GM23338 (cell line): ENCODE measurements at places on chromosomes 1 and 21. TPM values are rescaled to one million over a fixed set of nuclear protein-coding genes. Genes with fewer than 3 reads are reported as not detected.
A peak's percentile ranks its signal among the peaks of the same experiment; 100 is the strongest.

GOLT1A gene
- 3.0 and 7.0 TPM in 2 replicates for total RNA-seq

DNA sequence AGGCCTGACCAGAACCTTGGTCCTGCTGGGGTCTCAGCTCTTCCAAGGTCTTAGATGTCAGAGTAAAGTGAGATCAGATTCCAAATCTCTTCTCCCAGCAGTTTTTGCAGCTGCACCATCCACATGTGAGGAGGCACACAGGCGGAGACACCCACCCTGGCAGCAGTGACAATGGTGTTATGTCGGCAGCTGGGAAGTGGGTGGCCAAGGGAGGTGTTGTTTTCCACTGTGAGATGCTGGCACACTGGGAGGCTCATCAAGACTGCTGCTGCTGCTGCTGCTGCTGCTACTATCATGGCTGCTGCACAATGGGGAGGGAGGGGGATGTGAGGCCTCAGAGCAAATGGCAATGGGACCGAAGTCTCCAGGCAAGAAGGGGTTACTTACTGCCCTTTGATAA, 23.6 kb downstream of the CAMK2N1 start:
- no peak for DNase-seq

SFN gene
- total RNA-seq, result 2.6 and 4.1 TPM in 2 replicates

CSF1 gene
- total RNA-seq, result 3.5 and 6.3 TPM in 2 replicates

- DNase-seq, result peak; percentile 51
Measured at GRCh38 chr1:204453141-204453772, 41.3 kb downstream of the PIK3C2B start.

OR14K1 gene
- total RNA-seq, result 0.31 TPM in 1 of 2 replicates, not detected in the other

DNA sequence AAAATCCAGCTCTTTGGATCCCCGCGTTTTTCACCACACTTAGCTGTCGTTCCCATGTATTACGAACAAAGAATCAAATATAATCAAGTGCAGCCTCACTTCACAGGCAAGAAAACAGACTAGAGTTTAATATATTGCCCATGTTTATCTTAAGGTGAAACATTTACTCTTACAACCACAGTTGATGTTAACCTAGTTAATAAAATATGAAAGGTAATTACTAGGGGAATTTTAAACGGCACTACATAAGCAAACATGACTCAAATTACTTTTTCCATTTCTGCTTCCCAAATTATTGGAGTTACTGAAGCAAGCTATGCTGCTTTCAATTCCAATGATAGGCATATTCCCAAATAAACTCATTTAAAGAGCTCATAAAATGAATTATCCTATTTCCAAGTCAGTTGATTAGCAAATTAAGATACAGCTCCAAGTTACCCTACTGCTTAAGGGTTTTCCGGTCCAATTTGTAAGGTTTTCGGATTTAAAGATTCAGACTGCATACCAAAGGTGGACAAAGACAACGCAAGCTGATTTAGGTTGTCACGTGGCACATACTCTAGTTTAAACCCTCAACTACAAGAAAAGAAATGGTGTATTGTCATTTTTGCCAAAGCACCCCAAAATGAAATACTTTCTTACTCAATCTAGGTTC, 5.9 kb downstream of the COX20 start:
- DNase-seq, result no peak

- DNase-seq, result no peak
Measured at GRCh38 chr1:17892851-17893250, 137.7 kb downstream of the ACTL8 start.

- DNase-seq, result peak; percentile 99
Measured at GRCh38 chr1:155277902-155278688, 832 bp downstream of the HCN3 start.

GRCh38 chr1:67674260-67675011, 10.6 kb upstream of the GADD45A start:
- DNase-seq, result peak; percentile 31

DNA sequence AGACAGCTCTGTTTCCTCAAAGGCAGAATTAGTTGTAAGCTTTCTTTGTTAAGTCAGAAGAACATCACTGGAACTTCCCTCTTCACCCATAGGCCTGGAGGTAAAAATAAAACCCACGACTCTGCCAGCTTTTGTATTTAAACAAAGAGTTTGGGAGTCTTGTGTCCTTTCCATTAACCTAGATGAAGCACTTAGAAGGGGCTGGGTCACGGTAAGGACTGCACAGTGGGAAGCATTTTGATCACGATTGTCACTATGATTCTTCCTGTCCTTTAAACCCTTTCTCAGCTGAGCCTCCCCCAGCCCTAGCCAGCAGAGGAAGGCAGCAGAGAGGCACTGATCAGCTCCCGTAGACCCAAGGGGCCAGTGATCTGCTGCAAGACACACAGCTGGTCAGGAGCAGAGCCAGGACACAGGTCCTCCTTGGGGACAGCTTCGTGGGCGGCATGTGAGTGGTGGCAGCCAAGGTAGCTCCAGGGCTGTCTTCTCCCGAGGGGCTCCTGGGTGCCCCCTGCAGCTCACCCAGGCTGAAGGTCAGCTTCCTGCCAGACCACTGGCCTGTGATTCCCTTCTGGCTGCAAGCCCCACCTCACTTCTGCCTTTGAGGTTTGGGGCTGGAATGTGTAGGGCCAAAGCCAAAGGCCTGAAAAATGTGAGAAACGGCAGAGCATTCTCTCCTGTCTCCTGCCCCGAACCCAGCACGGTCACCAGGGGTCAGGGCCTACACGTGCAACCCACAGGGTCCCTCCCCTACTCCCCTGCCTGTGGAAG, 4.0 kb upstream of the LAPTM5 start:
- DNase-seq, result no peak

MECR gene
- 14.3 and 25.7 TPM in 2 replicates for total RNA-seq

- DNase-seq, result peak; percentile 54
Measured at GRCh38 chr1:20404466-20404865, 81.5 kb downstream of the CAMK2N1 start.

DNA sequence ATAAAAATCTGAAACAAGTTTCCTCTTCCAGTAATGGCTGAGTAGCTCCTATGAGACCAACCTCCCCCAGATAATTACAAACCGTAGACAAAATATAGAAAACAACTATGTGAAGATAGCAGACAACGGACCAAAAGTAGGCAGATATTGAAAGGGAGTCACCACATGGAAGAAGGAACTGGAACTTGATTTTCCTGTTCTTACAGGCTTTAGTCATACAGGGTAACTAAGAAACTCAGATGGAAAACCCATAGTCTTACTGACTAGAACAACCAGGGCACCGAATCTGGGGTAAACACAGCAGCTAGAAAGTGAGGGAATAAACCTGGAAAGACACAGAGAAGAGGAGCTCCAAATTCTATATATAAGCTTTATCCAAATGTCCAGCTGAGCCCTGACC, 26.0 kb downstream of the LMX1A start:
- no peak for DNase-seq

GRCh38 chr1:213231795-213232231, 180.8 kb downstream of the RPS6KC1 start:
- peak; percentile 79 for DNase-seq

DNA sequence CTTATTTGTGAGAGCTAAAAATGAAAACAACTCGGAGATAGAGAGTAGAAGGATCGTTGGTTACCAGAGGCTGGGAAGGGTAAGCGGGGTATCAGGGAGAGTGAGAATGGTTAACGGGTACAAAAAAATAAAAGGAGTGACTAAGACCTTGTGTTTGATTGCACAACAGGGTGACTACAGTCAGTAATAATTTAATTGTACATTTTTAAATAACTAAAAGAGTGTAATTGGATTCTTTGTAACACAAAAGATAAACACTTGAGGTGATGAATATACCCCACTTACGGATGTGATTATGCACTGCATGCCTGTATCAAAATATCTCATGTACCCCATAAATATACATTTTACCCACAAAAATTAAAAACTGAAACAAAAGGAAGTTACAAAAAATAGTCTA, 29.4 kb downstream of the FOXJ3 start:
- no peak for DNase-seq

DNA sequence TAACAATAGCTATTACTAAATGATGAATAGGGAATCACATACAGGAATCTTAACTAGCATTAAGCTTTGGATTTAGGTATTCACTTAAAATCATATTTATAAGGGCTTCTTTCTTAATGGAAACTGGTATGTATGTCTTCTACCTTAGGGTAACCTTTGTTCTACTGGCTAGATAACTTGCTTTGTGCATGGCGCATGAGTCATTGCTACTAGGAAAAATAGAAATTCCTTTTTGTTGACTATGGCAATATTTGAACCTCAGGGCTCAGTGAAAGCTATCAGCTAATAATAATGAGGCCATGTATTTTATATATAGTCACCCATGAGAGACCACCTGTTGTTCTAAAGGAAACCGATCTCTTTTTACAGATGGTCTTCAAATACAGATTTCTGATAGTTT, 72.5 kb downstream of the RPS6KC1 start:
- no peak for DNase-seq

- no peak for DNase-seq
Measured at GRCh38 chr1:193417403-193417802, 231.0 kb upstream of the B3GALT2 start.

GRCh38 chr1:70675737-70676156, 264.7 kb downstream of the CTH start:
- peak; percentile 79 for DNase-seq

DNA sequence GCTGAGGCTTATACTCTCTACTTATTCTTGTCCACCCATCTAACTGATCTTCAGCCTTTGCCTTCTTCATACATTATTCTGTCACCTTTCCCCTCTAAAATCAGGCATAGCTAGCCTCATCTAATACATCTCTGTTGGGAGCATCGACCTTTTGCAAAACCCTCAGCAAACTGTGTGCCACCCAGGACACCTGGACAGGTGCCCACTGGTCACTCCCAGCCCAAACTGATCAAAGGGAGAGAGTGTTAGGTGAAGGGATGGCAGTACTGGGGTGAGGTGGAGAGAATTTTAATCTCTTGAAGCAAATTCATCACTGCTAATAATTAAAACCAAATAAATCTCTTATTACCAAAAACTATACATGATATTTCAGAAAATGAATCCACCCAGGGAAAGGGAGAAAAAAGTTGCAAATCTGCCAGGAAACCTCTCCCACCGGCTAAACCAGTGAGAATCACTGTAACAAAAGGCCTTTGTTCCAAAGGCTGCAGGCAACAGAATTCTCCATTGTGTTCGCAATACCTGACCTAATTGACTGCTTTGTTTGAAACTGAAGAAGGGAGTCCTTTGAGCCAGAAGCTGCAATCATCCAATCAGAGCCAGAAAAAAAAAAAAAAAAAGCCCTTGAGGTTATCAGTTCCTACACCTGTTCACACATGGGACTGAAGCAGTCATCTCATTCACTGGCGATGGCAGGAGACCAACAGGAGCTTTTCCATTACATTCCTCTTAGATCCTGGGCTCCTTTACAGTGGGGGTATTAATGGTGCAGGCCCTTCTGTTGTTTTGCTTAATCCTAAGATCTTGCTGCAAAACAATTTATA, 172.6 kb downstream of the APP start:
- peak; percentile 97 for DNase-seq

DNA sequence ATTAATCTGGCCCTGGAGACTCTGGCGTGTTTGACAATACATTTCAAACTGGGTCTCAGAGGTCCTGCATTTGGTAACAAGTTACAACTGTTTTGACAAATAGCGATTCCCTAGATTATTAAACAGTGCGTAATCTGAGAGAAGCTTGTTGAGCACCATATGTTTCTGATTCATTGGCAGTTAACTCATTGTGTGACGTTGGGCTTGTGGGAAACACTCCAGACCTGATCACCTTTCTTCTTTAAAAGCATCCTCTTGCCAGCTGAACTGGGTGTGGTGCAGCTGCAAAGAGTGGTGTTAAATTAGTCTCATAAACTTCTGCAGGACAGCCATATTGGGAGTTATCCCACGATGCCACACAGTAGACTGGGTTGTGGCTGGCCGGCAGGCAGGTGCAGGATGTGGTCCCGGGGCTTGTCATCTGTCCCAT, 82.7 kb downstream of the CDC7 start:
- no peak for DNase-seq

DNA sequence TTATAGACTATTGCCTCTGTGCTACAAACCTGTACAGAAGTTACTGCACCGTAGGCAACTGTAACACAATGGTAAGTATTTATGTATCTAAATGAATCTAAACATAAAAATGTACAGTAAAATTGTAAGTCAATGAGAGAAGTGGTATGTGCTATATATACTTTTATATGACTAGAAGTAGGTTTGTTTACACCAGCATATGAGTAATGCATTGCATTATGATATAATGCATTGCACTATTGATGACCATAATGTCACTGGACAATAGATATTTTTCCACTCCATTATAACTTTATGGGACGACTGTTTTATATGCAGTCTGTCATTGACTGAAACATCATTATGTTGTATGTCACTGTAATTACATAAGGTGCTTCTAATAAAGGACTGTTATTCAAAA, 340.3 kb upstream of the SNX7 start:
- no peak for DNase-seq

- no peak for DNase-seq
Measured at GRCh38 chr1:27087371-27088220, 67.3 kb downstream of the SLC9A1 start.

GRCh38 chr1:217895841-217896240, 264.7 kb downstream of the SPATA17 start:
- DNase-seq, result no peak
